ENCODE measurements at places on chromosomes 7 and 10. TPM values are rescaled to one million over a fixed set of nuclear protein-coding genes. Genes with fewer than 3 reads are reported as not detected.

The RSU1 gene
- 76.5 TPM for total RNA-seq

The TMEM184A gene
- total RNA-seq, result 6.7 TPM

The FANK1 gene
- total RNA-seq, result 2.8 TPM

The SLF2 gene
- 10.2 TPM for total RNA-seq

The LRRC18 gene
- total RNA-seq, result not detected

All from A549 treated with GW870086 at 1 μM for 4 hours (cell line).